Upper lobe of left lung (tissue), 6 donors: ENCODE measurements at places on chromosomes 11 and 22. TPM values are rescaled to one million over a fixed set of nuclear protein-coding genes. Genes with fewer than 3 reads are reported as not detected.
A peak's percentile ranks its signal among the peaks of the same experiment; 100 is the strongest.

DNA sequence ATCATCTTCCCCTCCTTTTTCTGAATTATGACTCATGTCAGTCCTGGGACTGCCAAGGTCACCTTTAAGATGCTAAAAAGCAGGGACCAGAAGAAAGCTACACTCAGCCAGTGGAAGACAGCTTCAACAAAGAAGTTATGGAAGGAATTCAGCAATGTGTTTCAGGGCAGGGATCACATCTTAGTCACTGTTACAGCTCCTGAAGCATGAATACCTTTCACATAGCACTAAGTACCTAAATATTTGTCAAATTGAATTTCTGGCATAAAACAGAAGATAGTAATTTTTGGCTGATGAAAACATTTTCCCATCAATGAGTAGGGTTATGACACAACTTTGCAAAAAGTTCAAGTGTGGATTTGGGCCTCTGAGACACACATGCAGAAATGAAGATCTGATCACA lies 5.2 kb downstream of the DDB1 start:
- DNase-seq = no peak

Gene LBHD1
- 6.4 TPM for total RNA-seq

Gene CDC42EP1
- total RNA-seq = 38.8 TPM

DNA sequence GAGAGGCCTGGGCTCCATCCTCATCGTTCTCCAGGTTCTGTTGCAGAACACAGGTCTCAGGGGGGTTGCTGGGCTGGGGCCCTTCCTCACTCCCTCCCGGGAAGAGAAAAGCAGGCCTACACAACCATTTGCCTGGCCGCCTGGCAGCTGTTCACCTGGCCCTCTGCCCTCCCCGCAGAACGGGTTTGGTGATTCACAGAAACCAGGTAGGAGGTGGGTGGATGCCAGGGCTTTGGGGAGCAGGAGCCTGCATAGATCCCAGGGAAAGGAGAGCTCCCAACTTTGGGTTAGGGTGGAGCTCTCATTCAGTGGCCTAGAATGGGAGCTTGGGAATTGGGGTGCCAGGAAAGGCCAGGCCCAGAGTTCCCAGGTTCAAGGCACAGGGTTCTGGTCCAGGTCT lies 995 bp downstream of the TMEM134 start:
- peak; percentile 85 for DNase-seq

DNA sequence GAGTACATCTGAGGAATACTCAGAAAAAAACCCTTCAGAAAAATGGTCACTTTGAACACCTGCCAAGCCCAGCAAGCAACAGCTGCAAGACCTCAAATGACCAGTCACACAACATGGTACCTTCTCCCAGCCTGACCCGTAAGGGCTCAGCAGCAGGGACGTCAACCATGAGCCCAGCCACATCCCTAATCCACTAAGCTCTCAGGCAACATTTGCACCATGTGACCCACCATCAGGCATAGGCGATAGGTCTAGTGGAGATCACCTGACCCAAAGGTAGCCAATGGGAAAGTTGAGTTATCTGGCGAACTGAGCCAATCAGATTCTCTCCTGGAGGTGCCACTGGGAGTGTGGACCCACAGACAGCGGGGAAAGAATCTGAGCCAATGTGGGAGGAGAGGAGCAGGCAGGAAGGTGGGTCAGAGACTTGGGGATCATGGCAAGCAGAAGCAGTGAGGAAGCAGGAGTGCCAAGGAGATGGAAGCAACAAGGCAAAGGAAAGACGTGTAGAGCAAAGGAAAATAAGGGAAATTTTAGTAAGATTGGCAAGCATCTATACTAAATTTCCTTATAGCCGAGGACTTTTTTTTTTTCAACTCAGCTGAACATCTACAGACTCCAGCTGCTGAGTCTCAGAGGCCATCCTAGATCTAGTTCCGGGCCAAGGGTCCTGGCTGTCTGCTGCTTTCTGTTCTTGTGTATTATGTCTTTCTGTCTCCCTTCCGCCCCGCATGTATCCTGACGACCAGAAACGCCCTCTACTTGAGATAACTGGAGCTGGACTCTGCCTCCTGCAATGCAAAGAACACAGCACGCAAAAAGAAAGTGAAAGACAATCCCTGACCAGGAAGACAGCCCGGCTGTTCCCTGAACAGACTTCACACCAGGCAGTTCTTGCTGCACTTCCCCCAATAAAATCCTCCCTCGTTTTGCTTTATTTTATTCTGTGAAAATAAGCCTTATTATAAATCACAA lies 11.0 kb upstream of the PLAAT2 start:
- DNase-seq = peak; percentile 71

DNA sequence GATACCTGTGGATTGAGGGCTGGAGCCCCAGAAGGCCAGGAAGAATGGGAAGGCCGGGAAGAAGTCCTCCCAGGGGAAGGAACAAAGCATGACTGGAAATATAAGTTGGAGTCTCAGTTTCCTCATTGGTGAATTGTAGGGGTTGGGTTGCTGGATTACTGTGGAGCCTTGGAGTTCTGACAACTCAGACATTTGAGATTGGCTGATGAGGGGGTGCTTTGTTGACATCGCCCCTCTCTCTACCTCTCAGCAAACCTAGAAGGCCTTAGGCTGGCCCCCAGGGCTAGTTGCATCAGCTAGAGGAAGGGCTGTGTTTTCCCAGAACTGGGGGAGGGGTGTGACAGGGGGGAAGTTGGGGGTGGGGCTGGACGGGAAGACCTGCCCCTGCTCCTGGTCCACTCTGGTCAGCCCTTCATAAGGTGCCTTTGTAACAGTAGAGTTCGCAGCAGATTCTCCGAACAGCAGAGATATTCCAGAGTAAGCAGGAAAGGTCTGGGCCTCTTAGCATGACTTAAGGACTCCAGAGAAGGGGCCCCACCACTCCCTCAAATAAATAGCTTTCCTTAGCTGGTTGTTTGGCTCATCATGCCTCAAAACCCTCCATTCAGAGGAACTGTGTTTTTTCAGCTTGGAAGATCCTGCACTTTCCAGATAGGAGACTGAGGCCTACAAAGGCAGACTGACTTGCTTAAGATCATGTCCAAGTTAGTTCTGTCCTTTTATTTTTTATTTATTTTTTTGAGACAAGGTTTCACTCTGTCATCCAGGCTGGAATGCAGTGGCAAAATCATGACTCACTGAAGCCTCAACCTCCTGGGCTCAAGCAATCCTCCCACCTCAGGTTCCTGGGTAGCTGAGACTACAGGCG lies 12.5 kb upstream of the THRSP start:
- DNase-seq = no peak

Gene ANO5
- 4.0 TPM for total RNA-seq

- peak; percentile 54 for DNase-seq
Measured at GRCh38 chr22:48651981-48652538, 1175.6 kb downstream of the BRD1 start.

- DNase-seq = no peak
Measured at GRCh38 chr11:29227811-29228210, 789.0 kb downstream of the KCNA4 start.

Gene DNAJB7
- total RNA-seq = not detected
